ENCODE measurements at places on chromosomes 6 and 20.

GRCh38 chr6:2831392-2831791 lies 10.3 kb downstream of the SERPINB1 start:
- no peak for DNase-seq

GRCh38 chr6:43386492-43386891 lies 17.0 kb upstream of the ZNF318 start:
- DNase-seq = no peak

DNA sequence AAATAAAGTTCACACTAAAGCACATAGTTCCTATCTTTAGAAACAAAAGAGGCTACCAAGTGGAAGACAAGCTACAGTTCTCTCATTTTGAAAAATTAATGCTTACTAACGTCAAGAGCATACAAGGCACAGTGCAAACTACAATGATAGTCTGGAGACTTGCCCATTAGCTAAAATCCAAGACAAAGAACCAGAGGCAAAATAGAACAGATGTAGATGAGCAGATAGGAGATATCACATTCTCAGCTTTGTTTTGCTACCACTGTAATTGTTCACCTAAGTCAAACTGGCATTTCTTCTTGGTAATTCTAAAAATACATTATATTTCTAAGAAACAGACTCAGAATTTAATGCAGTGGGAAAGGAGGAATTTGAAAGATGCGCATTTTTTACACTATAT lies 5.2 kb downstream of the TMEM30A start:
- DNase-seq = no peak

DNA sequence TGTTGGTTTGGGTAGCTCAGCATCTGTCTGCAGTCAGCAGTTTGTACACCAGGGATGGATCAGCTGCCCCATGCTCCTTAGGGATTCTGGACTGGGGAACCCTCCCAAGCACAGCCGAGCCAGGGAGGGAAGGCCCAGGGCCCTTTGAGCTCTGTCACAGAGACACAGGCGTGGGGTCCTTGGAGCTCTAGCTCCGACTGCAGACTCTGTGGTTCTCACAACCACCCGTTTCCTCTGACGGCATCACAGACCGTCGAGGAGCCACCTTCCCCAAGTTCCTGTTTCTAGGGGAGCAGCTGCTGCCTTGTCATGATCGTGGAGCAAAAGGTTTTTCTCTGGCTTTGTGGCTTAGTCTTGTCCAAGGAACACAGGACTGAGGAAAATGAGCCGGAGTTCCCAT lies at the start of gene SLA2:
TSS of gene SLA2 (minus strand) at position 199 of the 400 bp plus-strand sequence. CDS start 4,861 bp downstream, outside the sequence.
- no peak for DNase-seq

GRCh38 chr6:143971482-143972205 lies 36.4 kb downstream of the PLAGL1 start:
- DNase-seq = no peak

DNA sequence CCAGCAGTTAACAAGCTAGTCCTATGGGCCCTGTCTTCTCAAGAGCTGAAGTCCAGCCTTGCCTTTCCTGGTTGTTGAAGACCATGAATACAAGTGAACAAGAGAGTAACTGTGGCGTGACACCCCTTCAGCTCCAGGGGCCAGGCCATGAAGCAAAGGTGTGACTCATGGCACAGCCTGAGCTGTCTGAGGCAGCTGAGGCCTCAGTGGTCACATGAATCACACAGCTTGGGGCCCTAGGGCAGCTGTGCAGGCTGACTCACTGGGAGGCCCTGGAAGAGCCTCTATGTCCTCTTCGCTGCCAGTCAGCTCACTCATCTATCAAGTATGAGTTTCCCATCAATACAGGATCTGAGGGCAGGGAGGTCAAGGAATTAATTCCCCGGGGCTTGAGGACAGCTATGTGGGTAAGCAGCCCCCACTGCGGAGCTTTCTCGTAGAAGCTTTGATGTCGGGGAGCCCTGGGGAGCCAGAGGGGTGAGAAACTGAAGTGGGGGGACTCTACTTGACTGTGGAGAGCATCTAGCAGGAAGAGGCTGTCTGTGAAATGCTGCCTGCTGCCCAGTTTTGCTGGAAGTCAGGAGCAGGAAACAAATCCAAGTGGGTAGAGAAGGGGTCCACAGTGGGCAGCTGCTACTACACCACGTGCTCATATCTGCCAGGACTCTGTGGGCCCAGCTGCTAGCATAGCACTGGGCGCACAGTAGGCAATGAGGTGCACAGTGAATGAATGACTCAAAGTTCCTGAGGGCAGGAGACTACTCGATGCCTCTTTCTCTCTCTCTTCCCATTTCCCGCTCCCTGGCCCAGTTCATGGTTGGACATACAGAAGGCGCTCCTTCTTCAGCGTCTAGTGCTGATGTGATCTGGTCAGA lies 13.7 kb upstream of the FAM83C start:
- peak; percentile 33 for DNase-seq

DNA sequence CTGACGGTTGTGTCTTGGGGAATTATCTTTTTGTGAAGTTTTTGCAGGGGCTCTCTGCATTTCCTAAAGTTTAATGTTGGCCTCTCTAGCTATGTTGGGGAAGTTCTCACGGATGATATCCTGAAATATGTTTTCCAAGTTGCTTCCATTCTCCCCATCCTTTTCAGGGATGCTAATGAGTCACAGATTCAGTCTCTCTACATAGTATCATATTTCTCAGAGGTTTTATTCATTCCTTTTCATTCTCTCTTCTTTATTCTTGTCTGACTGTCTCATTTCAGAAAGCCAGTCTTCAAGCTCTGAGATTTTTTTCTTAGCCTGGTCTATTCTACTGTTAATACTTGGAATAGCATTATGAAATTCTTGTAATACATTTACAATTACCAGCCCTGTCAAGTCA lies 61.3 kb downstream of the UNC5CL start:
- DNase-seq = no peak

DNA sequence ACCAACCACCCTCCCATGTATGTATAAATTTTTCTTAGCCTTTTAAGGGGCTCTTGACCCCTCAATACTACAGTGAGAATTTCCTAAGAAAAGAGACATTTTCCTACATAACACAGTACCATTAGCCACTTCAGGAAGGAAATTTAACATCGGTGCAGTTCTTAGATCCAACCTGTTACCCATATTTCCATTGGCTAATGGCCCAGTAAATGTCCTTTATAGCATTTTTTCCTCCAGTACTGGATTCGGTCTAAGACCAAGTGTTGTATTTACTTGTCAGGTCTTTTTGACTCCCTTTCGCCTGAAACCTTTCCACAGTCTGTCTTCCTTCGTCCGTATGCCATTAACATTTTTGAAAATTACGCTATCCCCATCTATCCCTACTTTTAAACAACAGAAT lies 173.4 kb upstream of the PMEPA1 start:
- DNase-seq = no peak

DNA sequence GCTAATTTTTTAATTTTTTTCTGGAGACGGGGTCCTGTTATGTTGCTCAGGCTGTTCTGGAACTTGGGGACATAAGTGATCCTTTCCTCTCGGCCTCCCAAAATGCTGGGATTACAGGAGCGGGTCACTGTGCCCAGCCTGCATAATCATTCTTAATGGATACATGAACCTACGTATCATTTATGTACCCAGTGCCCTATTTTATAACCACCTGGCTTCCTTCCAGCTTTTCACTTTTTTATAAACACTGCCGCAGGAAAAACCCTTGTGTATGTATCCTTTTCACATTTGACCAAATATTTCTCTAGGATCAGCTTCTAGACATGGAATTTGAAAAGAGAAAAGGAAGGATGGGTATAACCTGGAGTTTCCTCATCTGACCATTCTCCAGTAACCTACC lies 85.6 kb upstream of the RIN2 start:
- no peak for DNase-seq

- DNase-seq = no peak
Observed at GRCh38 chr20:5077761-5078387, 41.9 kb downstream of the PCNA start.

- DNase-seq = no peak
Observed at GRCh38 chr6:105795913-105796517, 290.1 kb upstream of the PRDM1 start.

GRCh38 chr20:25484224-25484846 lies 76.9 kb downstream of the GINS1 start:
- DNase-seq = no peak

GRCh38 chr20:44415833-44416715 lies 59.6 kb upstream of the TTPAL start:
- no peak for DNase-seq

DNA sequence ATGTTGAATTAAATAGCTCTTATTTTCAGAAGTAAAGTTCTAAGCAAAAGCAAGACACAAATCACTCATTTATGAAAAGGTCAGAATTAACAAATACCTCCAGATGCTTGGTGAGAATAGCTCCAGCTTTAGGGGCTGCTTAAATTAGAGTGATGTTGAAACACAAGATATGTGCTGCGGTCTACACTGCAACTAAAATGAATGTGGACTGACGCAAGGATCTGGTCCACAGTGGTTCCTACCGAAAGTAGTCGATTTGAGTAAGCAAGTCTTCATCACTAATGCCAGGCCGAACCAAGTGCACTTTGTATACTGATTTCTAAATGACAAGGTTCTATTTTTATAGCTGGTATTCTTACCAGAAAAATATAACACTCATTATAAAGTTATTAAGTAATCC lies 96.3 kb downstream of the PRDM1 start:
- DNase-seq = no peak

DNA sequence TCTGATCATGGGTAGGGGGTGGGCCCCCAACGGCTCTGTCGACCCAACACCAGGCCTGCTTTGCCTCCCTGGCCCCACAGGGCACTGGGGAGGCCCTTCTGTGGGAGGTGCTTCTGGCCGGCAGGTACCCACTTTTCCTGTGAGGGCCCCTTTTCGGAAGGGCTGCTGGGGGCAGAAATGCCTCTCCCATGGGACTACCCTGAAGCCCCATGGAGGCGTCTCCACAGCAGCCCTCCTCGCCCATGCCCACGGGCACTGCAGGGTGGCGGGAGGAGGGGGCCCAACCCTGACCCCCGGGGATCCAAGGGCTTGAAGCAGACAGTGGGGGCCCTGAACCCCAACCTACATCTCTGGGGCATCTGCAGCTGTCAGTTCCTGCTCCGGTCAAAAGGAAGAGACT lies 2.3 kb downstream of the BIRC7 start:
- DNase-seq = no peak

- DNase-seq = no peak
Observed at GRCh38 chr20:43702502-43702901, 24.3 kb downstream of the GTSF1L start.

- no peak for DNase-seq
Observed at GRCh38 chr6:106807947-106808611, 166.4 kb downstream of the CD24 start.

DNA sequence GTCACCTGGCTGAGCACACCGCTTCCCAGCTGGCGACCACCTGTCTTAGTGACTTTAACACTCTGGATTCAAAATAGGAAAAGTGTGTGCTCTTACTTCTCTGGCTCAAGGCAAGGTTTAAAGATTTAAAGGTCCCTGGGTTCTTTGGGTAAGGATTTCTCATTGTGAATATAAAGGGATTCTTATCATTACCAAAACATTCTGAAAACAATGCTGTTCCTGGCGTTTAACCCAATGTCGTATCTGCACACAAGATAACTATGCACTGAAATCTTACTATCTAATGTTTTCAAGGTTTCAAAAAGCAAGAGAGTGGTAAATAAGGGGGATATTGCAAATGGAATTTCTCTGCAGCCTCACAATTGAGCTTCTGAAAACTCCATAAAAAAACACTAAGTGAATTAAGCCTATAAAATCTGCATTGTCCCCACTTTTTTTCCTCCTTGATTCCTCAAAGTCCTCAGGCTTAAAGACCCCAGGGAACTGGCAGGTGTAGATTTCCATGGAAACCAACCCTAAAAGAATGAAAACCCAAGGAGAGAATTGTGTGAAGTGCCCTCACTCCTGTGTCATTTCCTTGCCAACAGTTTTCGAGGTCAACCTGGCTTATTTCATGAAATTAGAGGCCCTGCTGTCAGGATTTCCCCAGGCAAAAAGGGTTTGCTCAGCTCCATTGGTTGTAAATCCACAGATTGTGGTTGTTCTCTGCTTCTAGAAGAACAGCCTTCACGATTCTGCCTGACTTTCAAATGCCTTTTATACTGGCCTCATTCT lies 44.0 kb downstream of the BMP2 start:
- no peak for DNase-seq

DNA sequence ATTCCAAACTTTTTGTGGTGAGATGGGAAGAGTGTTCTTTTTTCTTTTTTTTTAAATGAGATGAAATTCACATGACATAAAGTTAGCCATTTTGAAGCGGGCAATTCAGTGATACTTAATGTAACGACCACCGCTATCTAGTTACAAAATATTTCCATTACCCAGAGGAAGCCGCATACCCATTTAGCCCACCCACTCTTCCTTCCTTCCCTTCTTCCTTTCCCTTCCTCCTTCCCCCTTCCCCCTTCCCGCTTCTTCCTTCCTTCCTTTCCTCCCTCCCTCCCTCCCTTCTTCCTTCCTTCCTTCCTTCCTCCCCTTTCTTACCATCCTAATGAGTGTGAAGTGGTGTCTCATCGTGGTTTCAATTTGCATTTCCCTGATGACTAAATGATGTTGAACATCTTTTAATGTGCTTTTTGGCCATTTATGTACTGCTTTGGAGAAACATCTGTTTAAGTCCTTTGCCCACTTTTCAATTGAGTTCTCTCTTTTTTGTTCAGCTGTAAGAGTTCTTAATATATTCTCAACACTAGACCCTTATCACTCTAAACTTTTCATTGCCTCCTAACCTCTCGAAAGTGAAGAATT lies 371.1 kb downstream of the FARS2 start:
- DNase-seq = no peak

GRCh38 chr6:137089305-137089704 lies 44.5 kb upstream of the IL20RA start:
- DNase-seq = no peak

DNA sequence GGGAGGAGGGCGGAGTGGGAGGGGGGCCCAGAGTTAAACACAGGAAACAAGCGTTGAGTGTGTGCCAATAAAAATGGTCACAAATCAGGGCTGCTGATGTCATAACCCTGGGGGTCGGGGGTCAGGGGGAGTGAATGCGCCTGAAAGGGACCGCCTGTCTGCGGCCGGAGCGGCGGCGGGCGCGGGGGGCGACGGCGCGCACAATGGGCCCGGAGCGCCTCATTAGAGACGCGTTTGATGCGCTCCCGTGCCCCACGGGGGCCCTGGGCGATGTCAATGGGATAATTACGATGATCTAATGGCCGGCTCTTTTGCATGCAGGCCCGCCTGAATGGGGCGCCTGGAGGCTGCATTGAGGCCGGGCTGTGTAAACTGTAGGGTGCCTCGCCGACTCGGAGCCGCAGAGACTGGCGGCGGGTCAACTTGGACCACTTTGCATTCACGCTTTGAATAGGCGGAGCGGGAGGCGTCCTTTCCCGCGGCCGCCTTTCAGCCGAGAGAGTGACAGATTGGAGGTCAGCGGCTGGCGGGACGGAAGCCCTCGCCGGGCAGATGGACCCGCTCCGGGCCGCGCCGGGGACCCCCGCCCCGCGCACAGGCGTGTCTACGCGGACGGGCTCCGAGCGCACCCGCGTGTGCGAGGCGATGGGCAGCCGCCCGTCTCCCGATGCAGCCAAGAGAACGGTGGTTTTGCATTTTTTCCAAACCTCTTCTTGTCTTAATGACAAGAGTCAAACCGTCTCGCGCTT lies 296.1 kb downstream of the TFAP2C start:
- DNase-seq = peak; percentile 54
